ENCODE measurements at places on chromosomes 11 and 22.

GRCh38 chr11:125364121-125364826, 131.8 kb downstream of the FEZ1 start:
- no peak for DNase-seq

DNA sequence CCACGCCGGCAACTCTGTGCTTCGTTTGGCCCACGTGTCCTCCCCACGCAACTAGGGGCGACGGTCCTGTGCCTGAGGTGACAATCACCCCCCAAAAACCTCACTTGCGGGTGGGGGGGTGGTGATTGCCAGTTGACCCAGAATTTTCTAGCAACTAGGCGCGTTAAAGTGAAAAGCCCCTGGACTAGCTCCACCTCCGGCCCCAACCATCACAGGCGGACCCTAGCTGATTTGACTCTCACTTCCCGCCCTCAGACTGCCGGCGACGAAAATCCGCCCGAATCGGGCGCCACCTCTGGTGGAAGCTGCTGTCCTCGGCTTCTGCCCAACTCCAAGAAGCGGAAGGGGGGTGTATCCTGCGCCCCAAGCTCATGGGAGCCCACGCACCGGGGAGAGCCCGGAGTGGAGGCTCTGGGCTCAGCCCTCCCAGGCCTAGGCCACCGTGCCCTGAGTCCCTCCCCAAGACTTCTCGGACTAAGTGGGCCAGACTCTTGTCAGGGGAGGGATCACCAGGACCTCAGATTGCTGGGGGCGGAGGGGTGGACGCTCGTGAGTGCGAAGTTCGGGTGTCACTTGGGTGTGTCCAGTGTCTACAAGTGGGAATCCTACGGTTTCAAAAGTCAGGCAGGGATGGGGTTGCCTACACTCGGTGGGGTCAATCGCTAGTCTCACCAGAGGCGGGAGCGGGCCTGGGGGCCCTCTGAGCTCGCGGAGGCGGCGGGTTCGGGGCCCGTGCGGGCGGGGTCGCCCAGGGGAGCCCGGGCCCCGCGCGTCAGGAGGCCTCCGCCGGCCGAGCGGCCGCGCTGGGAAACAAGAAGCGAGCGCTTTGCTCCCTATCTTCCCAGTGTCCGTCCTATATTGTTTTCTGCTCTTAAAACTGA, 12.3 kb downstream of the PAX6 start:
- no peak for DNase-seq

GRCh38 chr11:36441610-36442208, 68.4 kb downstream of the TRAF6 start:
- no peak for DNase-seq

DNA sequence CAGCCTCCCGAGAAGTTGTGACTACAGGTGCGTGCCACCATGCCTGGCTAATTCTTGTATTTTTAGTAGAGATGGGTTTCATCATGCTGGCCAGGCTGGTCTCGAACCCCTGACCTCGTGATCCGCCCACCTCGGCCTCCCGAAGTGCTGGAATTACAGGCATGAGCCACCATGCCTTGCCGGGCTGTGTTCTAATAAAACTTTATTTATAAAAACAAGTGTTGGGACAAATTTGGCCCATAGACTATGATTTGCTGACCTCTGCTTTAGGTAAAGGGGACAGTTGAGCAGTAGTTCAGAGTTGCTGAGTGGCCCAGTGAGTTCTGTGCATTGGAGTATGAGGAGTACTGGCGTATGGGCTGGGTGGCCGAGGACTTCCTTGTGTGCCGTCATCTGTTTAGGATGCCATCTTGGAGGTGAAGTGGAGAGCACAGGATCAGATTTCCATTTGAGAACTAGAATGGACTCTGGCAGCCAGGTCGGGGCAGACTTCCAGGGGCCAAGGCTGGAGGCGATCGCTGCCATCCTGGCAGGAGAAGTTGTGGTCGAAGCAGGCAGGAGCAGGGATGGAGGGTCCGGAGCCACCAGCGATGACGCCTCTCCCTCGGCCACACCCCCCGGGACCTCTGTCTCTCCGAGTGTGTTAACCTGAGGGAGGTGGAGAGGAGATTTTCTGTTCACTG, 43.8 kb downstream of the FBLN1 start:
- DNase-seq = no peak

DNA sequence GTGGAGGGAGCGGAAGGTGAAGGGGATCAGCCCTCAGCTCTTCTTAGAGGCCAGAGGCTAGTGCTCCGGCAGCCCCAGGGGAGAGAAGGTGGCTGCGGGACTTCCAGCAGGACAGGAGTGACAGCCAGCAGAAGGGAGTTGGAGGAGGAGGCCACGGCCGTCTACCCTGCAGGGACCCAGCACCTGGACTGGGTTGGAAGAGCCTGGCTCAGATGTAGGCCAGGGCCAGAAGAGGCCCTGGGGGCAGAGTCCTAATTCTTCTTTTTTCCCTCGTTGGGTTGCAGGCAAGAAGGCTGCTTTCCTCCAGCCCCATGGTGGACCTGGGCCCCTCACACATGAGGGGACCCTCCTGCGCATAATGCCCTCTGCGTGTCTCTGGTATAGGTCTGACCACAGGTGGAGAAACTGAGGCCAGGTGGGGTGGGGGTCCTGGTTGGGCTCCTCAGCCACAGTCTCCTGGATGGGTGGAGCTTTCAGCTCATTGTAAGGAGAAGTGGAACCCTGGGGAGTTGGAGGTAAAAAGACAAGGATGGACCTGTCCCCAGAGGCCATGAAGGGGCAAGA, 2.3 kb upstream of the MCAM start:
- no peak for DNase-seq

Data from stimulated activated CD4-positive, alpha-beta T cell treated with anti-CD3 and anti-CD28 coated beads, Interleukin-4, amount 100 ng/mL, for 48 hours (primary cell).